Stimulated activated CD4-positive, alpha-beta T cell treated with anti-CD3 and anti-CD28 coated beads, TNF-alpha, amount 100 ng/mL, for 1 hour (primary cell): ENCODE measurements at places on chromosomes 5 and 9.

DNA sequence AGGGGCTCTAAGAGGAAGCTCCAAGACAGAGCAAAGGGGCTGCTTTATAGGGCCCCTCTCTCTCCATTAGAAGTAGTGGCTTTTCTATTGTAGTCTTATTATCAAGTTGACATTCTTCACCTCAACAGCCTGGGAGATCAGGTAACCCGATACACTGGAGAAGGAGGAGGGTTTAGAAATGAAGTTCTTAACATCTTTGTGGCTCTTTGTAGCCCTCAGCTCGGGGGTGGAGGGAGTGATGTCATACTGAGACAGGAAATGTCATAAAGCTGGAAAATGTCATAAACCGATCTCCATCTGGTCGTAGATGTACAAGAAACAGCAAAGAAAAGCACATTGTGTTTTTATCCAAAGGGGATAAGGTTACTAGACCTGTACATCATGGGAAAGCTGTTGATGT, 17.9 kb downstream of the PDZD2 start:
- no peak for DNase-seq

DNA sequence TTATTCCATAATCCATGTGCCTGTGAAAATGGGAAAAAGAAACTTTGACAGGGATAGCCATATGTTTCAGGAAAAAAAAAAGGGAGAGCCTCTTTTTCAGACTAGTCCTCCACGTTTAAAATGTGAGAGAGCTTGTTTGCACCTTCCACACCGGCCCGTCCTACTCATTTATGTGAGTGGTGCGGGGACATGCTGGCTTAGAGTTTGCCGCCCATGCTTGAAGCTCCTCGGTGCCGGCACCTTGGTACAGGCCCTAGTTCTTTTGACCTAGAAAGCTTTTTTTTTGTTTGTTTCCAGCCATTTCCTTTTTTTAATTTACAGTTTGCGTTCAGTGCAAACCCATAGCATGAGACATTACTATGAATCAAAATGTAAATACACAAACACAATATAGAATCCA, 27.8 kb downstream of the PSAT1 start:
- DNase-seq = no peak

DNA sequence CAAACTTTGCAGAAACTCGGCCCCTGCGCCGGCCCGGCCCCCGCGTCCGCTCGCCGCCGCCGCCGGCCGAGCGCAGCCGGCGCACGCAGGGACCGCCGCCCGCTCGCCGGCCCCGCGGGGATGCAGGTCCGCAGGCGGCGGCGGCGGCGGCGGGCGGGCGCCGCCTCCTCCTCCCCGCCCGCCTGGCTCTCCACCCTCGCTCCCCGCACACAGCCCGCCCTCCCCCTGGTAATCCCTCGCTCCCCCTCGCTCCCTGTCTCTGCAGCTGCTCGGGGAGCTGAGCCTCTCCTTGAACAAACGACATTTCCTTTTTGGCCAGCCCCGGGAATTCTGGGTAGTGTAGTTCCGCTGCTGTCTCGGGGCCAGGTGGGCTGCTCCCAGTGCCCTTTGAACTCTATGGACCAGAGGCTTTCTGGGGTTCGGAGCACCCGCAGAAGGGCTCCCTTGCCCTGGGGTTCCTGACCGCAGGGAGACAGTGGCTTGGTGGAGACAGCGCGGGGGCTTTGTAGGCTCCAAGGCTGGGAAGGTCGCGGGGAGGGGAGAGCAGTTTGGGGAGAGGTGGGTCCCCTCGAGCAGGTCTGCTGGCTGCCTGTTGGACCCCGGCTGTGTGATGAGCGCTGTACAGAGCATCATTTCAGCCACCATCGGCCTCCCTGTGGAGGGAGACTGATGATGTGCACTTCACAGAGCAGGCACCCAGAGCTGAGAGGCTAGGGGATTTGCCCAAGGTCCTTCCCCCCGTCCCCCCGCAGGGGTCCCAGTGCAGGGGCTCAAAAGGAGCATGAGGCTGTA, 1.8 kb upstream of the FAM78A start:
- DNase-seq = peak; percentile 55

GRCh38 chr5:133952729-133953567, 15.5 kb downstream of the C5orf15 start:
- DNase-seq = no peak

GRCh38 chr5:41465493-41466171, 44.8 kb downstream of the PLCXD3 start:
- no peak for DNase-seq

DNA sequence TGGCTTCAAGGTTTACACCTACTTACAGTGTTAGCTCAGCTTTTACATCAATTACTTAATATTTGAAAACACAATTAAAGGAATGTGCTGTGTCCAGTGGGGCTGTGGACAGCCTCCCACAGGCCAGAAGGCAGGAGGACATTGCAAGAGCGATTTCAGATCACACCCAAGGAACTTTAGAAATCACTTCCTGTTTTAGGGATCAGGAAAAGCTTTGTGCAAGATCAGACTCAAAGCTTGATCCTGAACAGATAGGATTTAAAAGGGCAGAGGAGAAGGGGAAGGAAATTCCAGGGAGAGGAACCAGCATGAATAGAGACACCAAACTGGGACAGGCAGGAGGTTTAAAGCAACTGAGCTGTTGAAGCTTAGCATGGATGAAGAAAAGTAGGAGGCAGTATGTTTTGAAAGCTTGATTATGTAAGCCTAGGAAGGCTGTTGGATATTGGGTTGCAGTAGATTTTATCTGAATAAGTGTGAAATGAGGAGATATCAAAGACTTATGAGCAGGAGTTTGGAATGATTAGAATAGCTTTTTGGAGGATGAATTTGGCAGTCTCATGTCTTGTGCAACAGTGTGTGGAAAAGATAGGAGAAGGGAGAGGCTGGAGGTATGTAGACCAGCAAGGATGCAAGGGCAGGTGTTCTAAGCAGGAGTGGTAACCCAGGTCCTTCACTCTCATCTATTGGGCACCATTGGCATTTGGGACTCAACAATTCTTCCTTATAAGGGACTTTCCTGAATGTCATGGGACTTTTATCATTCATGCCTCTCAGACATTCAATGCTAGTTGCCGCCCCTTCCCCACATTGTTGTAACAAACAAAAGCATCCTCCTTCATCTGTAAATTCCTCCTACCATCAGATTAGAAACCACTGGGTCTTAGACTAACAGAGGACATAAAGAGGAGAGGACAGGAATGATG, 123.5 kb downstream of the TARS1 start:
- no peak for DNase-seq

DNA sequence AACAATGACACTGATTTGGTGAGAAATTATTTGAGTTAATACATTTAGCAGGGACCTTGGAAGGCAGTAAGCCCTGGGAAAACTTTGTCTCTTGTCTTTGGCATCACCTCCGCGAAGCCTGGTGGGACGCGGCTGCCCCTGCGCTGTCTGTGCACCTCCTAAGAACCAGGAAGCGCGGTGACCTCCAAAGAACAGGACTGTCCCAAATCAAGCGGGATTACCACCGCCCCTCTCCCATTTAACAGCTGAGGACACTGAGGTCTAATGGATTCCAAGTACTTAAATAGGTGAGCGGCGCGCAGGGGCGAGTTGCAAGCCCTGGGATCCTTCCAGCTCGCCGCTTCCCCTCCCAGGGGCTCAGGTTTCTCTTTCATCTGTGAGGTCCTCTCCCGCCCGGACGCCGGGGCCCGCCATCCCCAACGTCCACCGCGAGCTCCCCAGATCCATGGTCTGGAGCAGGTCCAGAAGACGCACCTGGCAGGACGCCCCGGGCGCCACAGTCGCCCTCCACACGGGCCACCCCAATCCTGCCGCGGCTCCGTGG, 432 bp downstream of the STARD4 start:
- no peak for DNase-seq

GRCh38 chr5:2181149-2181548, 298.4 kb upstream of the IRX4 start:
- no peak for DNase-seq

DNA sequence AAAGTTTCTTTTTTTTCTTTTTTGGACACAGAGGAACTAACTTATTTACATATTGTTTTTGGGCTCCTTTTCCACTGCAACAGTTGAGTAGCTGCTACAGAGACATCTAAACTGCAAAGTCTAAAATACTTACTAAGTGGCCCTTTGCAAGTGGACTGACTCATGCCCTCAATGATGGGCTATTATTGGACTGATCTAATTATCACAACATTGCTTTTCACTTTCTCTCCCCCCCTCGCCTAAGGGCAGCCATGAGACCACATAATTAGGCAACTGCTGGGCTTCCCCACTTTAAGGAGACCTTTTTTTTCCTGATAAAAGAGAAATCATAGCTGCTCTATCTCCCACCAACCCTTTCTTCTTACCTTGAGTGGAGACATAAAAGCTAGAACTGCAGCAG, 47.0 kb downstream of the PLK2 start:
- DNase-seq = no peak

DNA sequence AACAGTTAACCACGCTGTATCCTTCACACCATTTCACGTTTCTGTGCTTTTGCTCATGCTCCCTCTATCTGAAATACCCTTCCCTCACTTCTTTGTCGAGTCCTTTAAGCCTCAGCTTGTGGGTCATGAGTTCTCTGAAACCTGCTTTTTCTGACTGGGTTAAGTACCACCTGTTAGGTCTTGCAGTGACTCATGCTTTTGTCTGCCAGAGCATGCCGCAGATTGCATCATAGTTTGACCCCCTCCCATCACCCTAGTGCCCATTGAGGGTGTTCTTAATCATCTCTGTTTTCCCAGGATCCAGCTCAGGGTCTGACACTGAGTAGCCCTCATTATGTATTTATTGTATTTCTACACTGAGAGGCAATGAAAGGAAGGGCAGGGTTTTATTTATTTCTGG, 190.2 kb downstream of the ASTN2 start:
- no peak for DNase-seq

GRCh38 chr9:27545471-27545870, 15.9 kb upstream of the MOB3B start:
- no peak for DNase-seq

- no peak for DNase-seq
These were observed 135.5 kb downstream of the CCDC192 start for GRCh38 chr5:127838661-127839060.

GRCh38 chr5:40033411-40033810, 608.6 kb upstream of the DAB2 start:
- DNase-seq = no peak

DNA sequence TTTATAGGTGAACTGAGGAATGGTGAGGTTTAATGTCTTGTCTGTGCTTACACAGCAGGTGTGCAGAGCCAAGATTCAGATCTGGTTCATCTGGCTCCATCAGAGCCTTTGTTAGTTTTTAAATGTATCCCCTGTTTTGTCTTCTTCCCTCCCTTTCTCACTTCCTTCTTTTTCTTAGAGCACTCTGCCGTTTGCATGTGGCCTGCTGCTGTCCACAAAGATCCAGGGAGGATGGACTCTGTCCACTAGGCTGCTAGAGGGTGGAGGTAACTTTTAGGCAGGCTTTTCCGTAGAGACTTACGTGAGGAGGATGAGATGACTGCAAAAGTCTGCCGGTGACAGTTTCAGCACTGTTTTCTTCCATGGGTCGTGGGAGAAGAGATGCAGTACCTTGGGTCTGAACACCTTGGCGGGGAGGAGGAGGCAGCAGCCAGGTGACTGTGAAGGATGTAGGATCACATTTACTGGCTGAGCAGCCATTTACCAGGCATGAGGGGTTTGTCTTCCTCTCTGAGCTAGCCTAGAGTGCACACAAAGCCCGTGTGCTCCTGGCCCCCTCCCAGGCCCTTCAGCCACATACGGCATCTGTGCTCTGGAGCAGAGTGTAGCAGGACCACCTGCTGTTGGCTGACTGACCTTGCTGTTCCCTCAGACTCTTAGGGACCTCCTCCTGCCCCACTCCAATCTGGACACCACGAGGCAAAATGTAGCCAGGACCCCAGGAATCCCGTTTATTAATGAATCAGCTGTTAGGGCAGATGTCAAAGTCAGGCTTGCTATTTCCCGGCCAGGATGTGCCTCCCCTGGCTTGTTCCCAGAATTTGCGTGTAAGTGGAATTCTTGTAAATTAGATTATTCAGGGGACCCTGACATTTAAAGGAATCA, 1.8 kb downstream of the NTMT1 start:
- DNase-seq = no peak

- no peak for DNase-seq
These were observed 66.4 kb downstream of the MACROH2A1 start for GRCh38 chr5:135332519-135333150.

- no peak for DNase-seq
These were observed 411.8 kb downstream of the CDH10 start for GRCh38 chr5:24232929-24233498.

DNA sequence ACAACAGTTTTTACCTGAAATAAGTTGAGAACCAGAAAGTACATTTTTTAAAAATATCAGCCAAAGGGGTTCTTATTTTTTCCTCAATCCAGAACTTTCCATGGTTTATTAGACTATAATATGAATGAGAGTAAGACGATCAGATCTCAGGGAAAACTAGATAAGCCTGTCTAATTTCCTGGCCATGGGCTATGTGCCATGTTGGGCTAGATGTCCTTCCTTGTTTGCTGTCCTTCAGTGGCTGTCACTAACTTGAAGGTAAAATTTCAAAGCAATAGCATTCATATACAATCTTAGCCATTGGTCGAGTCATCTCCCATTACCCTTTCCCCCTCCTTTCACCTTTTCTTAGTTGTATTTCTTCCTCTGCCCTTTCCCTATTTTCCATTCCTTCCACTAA, 179.5 kb upstream of the PPP1R2B start:
- no peak for DNase-seq

DNA sequence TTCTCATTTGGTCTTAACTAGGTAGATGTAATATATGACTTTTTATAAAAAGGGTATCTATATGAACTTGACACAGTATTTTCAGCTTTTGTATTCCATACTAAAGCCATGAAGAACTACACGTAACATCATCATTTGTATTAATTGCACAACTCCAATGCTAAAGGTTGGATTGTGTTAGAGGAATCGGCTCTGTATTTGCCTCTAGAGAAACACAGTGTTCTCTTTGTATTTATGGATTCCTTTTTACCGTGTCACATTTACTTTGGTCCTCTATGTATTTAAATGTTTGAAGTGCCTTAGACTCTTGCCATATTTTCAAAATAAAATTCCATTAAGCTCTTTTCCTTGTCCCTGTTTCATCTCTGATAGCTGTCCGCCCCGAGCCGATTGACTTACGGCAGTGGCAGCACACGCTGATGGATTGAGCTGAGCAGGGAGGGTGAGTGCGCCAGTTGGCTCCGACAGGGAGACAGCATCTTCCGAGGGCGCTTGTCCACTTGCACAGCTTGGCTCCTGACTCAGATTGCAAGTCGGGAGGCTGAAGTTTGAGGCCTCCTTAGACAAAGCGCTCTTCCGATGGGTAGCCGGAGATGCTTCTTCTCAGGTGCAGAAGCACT, 95.6 kb upstream of the DMRT1 start:
- DNase-seq = no peak

DNA sequence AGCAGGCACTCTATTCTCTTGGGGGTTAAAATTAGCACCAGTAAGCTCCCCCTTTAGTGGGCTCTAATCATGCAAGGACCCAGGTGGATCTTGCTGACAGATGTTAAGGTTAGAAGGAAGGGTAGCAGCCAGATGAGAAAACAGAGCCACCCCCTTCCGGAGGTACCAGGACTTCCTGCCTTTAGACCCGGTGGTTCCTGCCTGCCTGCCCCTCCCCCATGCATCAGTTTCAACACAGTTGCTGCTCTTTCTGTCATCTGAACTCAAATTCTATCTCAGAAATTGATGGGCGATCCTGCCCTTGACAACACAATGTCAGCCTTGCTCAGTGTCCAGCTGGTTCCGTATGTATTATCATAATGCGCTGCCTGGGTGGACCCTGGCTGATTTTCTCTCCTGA, 287.3 kb downstream of the EBF1 start:
- no peak for DNase-seq

GRCh38 chr9:97706246-97706645, 9.1 kb upstream of the XPA start:
- DNase-seq = no peak

GRCh38 chr5:7805379-7805778, 45.6 kb downstream of the CFAP90 start:
- no peak for DNase-seq

GRCh38 chr9:125805057-125805456, 57.9 kb downstream of the PBX3 start:
- no peak for DNase-seq
